ENCODE measurements at places on chromosomes 1 and 21. TPM values are rescaled to one million over a fixed set of nuclear protein-coding genes. Genes with fewer than 3 reads are reported as not detected.

GRCh38 chr1:6325482-6325881 is 64.6 kb upstream of the GPR153 start:
- no peak for DNase-seq

- DNase-seq: no peak
These were observed 443.6 kb downstream of the PLPP3 start for GRCh38 chr1:56135864-56136147.

DNA sequence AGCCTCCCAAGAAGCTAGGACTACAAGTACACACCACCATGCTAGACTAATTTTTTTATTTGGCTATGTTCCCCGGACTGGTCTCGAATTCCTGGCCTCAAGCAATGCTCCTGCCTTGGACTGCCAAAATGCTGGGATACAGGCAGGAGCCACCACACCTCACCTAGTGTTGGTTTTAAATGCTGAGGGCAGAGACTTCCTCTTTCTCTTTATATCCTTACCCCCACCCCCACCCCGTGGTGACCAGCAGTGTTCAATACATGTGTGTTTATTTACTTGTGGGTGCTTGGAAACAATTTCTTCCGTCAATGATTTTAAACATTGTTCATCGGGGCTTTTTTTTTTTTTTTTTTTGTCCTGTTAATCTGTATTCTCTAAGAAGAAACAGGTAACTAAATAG is 158.9 kb downstream of the ZBTB18 start:
- no peak for DNase-seq

The XKR8 gene
- total RNA-seq: 7.0 TPM

- DNase-seq: no peak
These were observed 214.5 kb downstream of the HIVEP3 start for GRCh38 chr1:41704196-41704595.

The LEFTY1 gene
- not detected for total RNA-seq

The RAB42 gene
- 10.2 TPM for total RNA-seq

GRCh38 chr1:181392613-181393220 is 90.6 kb upstream of the CACNA1E start:
- no peak for DNase-seq

Data from mesenteric fat pad (tissue), 1 donor.